ENCODE measurements at places on chromosomes 2 and 18. TPM values are rescaled to one million over a fixed set of nuclear protein-coding genes. Genes with fewer than 3 reads are reported as not detected.

The C1QL2 gene
- not detected for polyA plus RNA-seq

DNA sequence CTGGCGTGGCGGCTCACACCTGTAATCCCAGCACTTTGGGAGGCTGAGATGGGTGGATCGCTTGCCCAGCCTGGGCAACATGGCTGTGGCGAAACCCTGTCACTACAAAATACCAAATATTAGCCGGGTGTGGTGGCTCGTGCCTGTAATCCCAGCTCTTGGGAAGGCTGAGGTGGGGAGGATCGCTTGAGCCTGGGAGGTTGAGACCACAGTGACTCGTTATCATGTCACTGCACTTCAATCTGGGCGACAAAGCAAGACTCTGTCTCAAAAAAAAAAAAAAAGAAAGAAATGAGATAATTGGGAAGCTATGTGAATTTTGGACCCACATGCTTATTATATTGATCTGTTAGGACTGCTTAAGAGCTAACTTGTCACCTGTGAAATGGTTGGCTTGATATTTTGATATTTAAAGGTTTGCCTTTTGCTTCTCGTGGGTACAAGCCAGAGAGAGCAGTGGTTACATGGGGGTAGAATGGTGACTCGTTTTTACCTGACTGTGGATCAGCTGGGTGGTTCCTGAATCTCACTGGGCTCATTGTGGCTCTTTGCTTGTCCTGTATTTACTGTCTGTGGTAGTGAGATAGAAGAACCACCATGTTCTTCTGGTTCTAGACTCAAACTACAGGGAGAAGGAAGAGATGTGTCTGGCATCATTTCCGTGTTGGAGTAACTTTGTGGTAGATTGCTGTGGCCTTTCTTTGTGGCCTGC is 28.9 kb downstream of the ZNF532 start:
- no peak for DNase-seq

The ALLC gene
- not detected for polyA plus RNA-seq

- DNase-seq = no peak
Observed at GRCh38 chr2:196427986-196428634, 211.4 kb upstream of the CCDC150 start.

DNA sequence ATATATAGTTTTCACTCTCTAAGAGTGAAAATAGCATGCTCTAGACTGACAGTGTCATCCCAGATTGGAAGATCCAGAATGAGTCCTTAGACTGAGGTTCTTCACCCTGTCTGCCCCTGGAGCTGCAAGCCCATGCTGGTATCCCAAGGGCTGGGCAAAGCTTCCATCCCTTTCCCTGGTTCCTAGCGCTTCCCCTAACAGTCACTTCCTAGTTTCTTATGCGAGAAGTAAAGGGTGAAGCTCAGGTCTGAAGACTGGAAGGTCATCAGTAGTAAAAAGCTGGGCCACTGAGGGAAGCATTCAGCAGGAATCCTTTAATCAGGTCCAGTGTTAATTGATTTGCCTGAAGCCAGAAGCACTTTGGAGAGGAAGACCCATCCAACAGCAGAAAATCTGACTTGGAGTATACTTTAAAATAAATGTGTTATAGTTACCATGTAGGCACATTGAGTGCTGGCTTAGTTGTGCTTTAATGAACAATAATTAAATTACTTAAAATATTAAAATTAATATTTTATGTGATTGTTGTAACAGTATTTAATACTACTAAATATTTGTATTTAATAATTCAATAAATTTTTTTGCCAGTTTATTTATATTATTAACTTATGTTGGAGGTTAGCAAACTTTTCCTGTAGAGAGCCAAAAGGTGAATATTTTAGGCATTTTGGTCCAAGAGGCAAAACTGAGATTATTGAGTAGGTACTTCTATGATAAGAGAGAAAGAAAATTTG is 237.9 kb downstream of the FHOD3 start:
- DNase-seq = no peak

DNA sequence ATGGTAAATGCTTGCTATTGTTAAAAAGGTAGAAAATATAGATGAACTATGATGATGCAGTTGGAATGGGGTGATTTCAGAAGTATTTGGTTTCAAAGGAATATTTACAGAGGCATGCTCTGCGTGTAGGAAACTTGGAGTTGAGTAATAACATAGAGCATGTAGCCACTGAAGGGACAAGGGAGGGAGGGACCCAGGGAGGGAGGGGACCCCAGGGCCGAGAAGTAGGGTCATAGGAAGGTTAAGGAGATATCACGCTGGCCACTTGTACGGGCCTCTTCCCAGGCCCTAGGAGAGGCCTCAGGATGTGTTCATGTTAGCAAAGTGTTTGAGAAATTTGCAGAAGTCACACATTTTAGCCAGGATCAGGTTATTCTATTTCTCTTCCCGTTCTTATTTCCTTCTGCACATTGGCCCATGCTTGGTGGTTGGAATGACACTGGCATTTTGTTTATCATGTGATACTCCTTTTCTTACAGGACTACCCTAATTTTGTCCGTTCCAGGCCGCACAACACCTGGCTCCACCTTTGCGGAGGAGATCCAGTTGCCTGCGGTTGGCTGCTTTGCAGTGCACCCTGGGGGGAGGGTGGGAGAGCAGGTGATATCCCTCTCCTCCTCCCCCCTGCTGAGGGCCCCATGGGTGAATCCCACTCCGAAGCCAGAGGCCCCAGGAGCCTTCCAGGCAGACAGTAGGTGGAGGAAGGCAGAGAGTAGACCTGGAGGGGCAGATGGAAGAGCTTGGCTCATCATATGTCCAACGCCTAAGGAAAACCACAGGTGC is 16.9 kb upstream of the ACKR3 start:
- no peak for DNase-seq

The DTNA gene
- polyA plus RNA-seq = 21.6 TPM

DNA sequence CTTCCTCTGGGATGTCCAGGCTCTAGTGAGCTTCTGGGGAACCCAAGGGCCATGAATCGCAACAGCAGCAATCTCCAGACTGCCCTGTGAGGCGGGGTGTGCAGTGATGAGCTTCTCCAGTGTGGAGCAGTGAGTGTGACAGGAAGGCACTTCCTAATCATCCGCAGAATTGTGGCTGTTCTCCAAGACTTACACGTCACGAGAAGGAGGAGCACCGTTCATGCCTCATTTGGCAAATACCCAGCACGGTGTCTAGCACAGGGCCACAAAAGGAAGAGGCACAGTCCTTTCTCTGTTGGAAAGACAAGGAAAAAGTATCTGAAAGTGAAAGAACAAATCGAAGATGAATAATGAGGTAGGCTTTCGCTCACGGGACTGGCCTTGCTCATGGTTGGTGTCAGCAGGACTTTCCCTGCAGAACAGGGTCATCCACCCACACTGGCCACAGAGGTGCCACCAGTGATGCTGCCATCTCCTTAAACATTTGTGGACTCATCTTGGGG is 125.1 kb upstream of the HAAO start:
- no peak for DNase-seq

DNA sequence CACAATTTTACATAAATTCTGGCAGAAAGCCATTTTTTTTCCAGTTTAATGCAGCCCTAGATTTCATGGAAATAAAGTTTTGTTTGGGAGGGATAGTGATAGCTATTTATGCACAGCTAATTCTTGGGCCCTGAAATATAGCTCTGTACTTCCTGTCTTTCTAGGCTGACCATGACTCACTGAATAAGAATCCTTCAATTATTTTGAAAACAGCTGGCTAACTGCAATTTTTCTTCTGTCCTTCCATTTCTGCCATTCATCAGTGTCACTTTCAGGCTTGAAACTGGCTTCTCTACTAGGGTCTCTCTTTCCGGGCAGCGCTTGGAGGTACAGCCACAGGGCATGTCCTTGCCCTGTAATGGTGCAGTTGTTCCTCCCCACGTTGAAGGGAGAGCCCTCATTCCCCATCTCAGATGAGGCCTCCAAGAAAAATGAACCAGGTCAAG is 97.1 kb upstream of the TMEM178A start:
- no peak for DNase-seq

- DNase-seq = no peak
Observed at GRCh38 chr18:46435031-46435430, 222.0 kb downstream of the LOXHD1 start.

DNA sequence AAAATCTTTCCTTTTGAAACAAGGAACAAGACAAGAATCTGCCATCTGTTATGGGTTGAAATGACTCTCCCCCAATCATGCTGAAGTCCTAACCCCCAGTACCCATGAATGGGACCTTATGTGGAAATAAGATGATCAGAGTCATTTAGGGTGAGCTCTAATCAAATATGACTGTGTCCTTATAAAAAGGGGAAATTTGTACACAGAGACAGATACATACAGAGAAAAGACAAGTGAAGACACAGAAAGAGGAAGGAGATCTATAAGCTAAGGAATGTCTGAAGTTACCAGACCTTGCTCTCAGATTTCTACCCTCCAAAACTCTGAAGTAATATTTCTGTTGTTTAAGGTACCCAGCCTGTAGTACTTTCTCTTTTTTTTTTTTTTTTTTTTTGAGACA is 15.7 kb downstream of the TGFBRAP1 start:
- no peak for DNase-seq

The FAM161A gene
- polyA plus RNA-seq = 24.9 TPM

DNA sequence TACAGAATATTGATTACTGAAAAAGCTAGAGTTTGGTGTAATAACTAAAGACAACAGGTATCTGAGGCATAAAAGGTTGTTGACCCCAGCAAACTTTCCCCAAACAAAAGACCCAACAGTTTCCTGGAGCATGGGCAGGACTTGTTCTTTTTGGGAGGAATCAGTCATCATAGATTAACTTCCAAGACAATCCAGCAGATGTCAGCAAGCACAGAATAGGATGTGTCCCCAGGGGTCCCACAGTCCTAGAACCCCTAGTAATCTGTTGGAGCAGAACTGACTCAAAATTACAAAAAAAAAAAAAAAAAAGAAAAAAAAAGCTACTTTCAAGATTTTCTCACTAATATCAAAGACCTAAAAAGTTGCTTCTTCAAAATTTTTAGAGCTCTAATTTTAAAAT is 564.7 kb upstream of the SLC39A10 start:
- DNase-seq = no peak

DNA sequence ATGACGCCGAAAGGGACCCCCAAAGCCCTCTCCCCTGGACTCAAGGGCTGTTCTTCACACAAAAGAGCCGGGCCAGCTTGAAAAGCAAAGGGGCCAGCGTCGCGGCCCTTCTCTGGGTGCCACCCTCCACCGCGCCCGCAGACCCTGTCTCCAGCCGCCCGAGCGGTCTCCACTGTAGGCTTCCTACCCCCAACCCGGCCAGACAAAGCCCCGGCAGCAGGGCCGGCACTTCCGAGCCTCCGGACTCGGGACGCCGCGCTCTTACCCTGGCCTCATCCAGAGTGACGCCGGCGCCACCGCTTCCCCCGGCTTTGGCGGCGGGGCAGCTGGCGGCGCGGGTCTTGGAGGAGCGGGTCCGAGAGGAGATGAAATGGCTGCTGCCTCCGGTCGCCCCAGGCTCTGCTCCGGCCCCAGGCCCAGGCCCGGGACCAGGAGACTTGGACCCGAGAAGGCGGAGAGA is 603 bp downstream of the ATAD2B start:
- DNase-seq = peak; percentile 47

DNA sequence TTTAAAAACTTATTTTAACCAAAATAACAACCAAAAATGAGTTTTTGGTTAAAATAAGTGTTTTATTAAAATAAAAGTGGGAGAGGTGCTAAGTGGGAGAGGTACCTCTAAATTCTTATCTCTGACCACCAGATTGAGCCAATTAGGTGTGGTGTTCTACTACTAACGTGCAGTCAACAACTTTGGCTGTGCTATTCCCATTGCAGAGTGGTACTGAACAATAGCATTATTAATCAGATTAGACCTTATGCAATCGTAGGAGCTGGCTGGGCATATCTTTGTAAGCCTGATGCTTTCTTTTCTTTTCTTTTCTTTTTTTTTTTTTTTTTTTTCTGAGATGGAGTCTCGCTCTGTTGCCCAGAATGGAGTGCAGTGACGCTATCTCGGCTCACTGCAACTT is 38.9 kb downstream of the RAB27B start:
- DNase-seq = no peak

DNA sequence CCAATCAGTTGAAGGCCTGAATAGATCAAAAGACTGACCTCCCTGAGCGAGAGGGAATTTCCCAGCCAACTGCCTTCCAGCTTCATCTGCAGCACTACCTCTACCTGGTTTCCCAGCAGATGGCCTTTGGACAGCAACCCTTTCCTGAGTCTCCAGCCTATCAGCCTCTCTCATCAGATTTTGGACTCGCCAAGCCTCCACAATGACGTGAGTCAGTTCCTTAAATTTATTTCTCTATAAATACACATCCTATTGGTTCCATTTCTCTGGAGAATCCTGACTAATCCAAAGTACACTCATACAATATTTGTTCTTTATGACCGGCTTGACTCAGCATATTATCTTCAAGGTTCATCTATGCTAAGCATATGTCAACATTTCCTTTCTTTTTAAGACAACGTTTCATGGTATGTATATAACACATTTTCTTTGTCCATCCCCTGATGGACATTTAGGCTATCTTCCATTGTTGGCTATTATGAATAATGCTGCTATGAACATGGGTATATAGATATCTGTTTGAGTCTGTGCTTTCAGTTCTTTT is 294.6 kb downstream of the LRATD1 start:
- no peak for DNase-seq

DNA sequence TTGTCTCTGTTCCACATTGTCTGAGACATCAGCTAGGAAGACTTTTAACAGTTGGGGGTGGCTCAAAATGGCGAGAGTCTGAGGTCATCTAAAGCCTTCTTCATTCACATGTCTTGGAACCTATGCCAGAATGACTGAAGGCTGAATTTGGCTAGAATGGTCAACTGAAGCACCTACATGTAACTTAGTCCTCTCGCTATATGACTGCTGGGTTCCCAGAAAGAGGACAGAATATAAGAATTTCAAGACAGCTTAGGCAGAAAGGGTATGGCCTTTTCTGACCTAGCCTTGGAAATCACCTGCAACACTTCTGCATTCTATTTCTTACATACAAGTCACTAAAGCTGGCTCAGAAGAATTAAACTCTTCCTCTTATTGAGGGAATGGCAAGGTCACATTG is 75.6 kb upstream of the OTX1 start:
- DNase-seq = no peak

The COL4A3 gene
- 47.1 TPM for polyA plus RNA-seq

GRCh38 chr2:201806442-201807170 is at the start of gene CDK15:
Gene CDK15 (plus strand): TSS chr2:201806537. CDS start chr2:201806665, 128 bp downstream.
- DNase-seq = no peak
